Heart left ventricle (tissue), 16 donors: ENCODE measurements at places on chromosomes 3 and 15.

DNA sequence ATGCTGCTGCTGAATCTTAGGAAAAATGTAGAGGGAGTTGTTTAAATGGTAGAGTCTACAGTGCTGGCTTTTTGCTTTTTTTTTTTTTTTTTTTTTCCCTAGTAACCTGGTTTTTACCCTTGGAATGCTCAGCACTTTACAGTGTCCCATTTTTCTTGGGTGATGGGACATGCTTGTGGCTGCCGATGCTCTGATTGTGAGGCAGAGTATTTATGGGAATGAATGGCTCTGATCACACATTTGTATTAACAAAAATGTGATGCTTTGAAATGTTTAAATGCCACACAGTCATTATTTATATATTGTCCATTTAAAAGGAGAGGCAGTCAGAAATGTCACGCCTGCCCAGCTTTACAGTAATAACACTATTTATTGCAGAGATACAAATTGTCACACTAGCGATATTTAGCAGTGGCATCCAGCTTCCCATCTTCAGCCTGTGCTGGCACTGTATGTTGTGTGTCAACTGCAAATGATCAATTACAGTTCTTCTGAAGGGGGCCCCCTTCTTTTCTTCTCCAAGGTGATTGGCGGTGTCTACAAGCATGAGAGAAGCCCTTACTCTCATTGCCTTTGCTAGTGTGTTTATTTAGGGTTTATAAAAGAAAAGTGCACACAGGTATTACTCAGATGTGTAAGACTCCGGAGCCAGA is 30.9 kb upstream of the IGF1R start:
- DNase-seq: no peak

DNA sequence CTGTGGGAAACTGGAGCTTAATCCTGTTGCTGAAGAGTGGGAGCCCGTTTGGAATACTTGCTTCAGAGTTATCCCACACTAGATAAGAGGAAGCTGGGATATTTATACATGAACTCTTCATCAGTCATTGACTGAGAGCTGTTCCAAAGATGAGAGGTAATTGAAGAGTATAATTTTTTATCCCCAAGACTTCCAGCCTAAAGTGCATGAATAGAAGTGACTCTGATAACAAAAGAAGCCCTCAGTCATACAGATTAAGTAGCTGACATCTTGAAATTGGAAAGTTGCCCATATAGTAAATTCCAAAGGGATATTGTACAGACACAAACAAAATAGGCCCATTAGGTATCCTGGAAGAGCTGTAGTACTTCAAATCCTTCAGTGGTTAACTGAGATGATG is 268.0 kb downstream of the EPHA3 start:
- no peak for DNase-seq

GRCh38 chr15:60392601-60392985 is 5.2 kb downstream of the ANXA2 start:
- no peak for DNase-seq

DNA sequence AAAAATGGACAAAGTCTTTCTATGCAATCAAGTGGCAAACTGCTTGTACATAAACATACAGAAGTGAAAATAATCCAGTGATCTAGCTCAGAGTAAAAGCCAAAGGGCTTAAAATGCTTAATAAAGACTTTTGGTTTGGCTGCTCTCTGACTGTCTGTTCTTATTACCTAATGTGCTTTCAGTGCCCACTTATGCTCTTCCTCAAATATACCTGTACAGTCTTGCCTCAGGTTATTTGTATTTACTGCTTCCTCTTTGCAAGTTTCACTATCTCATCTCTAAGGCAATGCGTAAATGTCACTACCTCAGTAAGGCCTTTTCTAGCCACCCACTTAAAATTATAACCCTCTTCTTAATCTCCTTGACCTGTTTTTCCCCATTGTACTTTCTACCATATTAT is 171.8 kb downstream of the EPHA6 start:
- DNase-seq: no peak

GRCh38 chr3:63047068-63047467 is 171.9 kb upstream of the CADPS start:
- DNase-seq: no peak

- no peak for DNase-seq
These were observed 66.8 kb upstream of the XXYLT1 start for GRCh38 chr3:195337747-195338146.

- DNase-seq: peak; percentile 29
These were observed 17.5 kb upstream of the GASK1A start for GRCh38 chr3:42961633-42962032.

GRCh38 chr3:186529201-186529999 is 14.8 kb downstream of the CRYGS start:
- no peak for DNase-seq

DNA sequence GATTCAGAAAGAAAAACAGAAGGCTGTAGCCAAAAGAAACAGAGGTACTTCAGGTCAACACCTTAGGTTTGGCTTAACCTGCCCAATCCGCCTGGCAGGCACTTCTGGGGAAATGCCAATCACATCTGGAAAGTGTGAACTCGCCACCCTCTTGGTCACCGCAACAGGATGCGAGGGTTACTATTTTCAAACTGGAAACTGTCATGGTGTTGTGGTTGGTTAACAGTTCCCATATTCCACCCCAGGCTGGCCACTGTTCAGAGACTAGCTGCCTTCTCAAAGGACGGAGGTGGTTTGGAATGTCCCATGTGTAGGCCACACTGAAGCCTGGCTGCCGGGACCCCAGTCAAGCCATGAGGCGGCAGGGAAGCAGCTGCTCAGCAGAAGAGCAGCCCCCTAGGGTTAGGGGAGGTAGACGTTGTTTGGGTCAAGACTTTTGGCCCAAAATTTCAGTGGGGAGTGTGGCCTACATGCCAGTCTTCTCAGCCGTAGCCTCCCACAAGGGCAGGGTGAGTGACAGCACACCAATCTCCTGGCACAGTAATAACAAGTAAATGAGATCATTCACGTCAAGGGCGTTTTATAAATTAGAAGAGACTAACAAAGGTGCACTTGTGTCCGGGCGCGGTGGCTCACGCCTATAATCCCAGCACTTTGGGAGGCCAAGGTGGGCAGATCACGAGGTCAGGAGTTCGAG is 54.6 kb downstream of the UMPS start:
- no peak for DNase-seq

GRCh38 chr3:28935146-28935545 is 345.7 kb upstream of the RBMS3 start:
- no peak for DNase-seq

- no peak for DNase-seq
These were observed 521 bp downstream of the IL5RA start for GRCh38 chr3:3109407-3110298.

DNA sequence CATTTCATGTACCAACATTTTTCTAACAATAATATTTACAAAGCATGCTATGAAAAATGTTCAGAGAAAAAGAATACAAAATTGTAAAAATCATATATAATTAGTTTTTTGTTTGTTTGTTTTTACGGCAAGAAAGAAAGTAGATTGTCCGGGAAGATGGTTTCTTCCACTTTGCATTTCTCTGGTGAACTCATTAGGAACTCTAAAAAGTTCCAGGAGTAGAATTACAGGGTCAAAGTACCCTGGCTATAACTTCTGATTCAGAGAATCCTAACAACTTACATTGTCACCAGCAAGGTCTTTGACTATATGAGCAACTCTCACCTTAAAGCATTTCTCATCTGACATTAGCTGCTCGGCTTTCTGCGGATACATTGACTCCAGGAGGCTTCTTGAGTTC is 196.7 kb downstream of the PDE8A start:
- no peak for DNase-seq

GRCh38 chr3:162103808-162104207 is 607.2 kb downstream of the OTOL1 start:
- DNase-seq: no peak

- DNase-seq: no peak
These were observed 980.3 kb downstream of the CADM2 start for GRCh38 chr3:85939074-85939482.

DNA sequence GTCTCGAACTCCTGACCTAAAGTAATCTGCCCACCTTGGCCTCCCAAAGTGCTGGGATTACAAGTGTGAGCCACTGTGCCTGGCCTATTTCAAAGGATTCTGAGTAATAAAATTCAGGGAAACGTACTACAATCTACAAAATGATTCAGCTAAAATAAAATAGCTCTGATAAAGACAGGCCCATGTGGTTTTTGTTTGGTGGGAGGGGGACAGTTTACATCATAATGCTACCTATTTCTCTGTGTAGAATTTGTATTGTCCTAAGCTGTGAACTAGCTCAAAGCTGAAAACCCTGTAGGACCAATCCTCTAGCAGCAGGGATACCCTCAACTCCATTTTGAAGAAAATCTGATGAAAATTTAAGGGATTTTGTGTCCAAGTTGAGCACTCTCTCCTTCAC is 25.8 kb downstream of the CDV3 start:
- DNase-seq: no peak

- no peak for DNase-seq
These were observed 29.1 kb downstream of the DTWD1 start for GRCh38 chr15:49649987-49650386.

DNA sequence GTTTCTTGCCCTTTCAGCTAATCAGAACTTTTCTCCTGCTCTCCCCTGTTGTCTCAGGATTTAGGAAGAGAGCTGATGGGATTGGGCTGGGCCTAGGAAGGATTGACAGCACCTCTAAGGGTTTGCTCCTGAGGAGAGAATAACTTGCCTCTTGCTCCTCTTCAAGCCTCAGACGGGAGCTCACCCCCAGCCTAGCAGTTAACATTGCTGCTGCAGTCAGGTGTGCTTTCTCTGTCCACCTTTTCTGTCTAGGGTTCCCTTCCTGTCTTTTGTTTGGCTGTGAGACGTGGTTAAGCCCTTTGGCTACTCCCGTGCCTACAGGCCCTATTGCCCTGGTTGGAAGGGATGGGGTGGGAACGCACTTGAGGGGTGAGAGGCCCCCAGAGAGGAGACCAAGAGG is 20.1 kb downstream of the TMEM108 start:
- no peak for DNase-seq

GRCh38 chr15:77664428-77664827 is 31.7 kb upstream of the LINGO1 start:
- DNase-seq: no peak

DNA sequence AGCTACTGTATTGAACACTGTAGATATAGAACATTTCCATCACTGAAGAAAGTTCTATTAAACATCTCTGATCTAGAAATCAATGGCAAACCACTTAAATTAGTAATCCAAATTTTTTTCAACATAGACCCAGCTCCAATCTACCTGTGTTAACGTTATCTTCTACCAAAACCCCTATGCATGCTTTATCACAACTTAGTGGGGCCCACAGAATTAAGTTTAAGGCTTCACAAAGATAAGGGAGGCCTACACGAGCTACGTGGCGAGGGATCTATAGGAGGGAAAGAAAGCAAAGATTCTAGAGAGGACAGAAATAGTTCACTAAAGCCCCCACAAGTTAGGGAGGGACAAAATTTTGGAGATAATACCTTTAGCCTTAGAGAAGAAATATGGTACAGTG is 116.1 kb downstream of the TFDP2 start:
- no peak for DNase-seq

DNA sequence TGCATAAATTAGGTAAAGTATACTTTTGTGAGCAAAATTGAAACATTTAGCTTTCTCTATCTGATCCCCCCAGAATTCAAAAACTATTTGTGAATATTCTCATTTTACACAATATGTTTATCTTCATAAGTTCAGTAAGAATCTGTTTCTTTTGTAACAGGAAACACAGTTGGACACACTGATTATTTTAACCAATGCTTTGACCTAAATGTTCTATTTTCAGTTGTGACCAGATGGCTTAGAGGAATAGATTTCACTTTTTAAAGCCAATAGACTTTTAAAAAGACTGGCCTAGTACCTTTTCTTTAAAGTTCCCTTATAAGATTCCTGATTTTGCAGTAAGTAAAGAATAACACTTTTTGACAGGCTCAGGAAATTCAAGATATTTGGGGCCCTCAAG is 74.0 kb upstream of the STRIT1 start:
- no peak for DNase-seq

GRCh38 chr15:67803996-67804843 is 21.1 kb upstream of the SKOR1 start:
- no peak for DNase-seq

DNA sequence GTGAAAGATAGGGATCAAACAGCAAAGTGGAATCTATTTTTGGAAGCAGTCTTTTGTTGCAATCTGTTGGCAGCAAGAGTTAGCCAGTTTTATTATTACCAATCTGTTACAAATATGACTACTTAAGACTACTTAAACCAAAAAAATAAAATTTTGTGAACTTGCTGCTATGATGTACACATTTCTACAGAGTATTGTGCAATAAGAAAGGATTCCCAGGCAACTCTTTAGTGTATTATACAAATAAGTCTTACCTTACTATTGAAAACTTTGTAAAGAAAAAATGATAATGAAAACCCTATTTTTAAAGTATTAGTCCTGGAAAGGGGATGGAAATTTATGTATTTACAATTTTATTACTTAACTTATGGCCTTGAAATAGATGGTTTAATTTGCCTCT is 44.7 kb downstream of the CADM2 start:
- DNase-seq: no peak

GRCh38 chr15:90617171-90617570 is 87.4 kb downstream of the CRTC3 start:
- DNase-seq: no peak

- DNase-seq: no peak
These were observed 3.6 kb downstream of the NISCH start for GRCh38 chr3:52458770-52459545.

- no peak for DNase-seq
These were observed 4.0 kb downstream of the SOX2 start for GRCh38 chr3:181715571-181716340.

DNA sequence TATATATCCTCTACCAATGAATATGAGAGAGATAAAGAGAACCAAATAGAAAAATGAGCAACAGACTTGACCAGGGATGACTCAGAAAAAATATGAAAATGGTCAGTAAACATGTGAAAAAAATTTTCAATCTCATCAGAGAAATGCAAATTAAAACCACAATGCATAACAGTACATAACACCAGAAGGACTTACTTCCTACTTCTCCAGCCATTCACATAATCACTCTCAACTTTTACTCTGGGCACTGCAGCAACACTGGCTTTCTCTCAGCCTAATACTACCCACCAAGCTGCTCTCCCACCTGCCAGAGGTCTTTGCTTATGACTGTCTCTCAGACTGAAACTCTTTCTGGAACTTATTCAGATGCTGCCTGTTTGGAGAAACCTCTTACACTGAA is 49.4 kb downstream of the DPH6 start:
- no peak for DNase-seq

GRCh38 chr3:47035645-47036044 is 56.2 kb downstream of the NBEAL2 start:
- DNase-seq: no peak

GRCh38 chr3:55484801-55485791 is 2.0 kb downstream of the WNT5A start:
- DNase-seq: peak; percentile 85

GRCh38 chr3:133856316-133856715 is 39.4 kb downstream of the RAB6B start:
- no peak for DNase-seq

GRCh38 chr15:37109872-37110572 is 9.7 kb upstream of the MEIS2 start:
- peak; percentile 46 for DNase-seq

- DNase-seq: no peak
These were observed 13.2 kb downstream of the AAGAB start for GRCh38 chr15:67241132-67241855.
